ENCODE measurements at places on chromosomes 4 and X.
A peak's percentile ranks its signal among the peaks of the same experiment; 100 is the strongest.

DNA sequence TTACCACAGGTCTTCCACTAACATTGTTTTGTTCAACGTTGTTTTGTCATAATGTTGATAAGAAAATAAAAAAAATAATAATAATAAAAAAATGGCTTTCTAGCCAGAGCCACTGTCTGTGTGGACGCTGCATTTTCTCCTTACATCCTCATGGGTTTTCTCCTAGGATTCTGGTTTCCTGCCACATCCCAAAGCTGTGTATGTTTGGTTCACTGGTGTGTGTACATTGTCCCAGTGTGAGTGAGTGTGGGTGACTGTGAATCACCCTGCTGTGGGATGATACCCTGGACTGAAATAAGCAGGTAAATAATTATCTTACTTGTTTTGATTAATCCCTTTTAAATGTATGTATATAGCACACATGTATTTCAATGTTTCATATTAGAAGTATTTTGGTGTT lies 2154.4 kb upstream of the AGA start:
- DNase-seq, result no peak

GRCh38 chr4:140025470-140025869 lies 128.5 kb downstream of the MAML3 start:
- no peak for DNase-seq

DNA sequence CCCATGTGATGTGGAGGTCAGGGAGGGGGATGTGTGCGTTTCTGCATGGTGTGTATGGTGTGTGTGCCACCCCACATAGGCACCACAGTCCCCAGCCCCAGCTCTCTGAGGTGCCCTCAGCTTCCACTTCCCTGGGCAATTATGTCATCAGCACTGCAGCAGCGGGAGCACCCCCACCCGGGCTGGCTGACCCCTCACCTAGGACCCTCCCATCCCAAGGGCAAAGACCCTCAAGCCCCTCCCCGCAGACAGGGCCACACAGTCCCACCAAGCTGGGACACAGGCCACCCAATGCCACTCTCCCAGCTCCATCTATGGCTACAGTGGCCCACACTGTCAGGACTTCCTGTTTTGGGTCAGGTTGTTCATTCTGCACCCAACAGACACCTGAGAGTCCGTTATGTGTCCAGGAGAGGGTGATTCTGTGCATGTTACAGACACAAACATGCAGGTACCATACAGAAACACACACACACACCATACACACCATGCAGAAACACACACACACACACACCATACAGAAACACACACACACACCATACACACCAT lies 75.2 kb downstream of the JAKMIP1 start:
- DNase-seq, result no peak

DNA sequence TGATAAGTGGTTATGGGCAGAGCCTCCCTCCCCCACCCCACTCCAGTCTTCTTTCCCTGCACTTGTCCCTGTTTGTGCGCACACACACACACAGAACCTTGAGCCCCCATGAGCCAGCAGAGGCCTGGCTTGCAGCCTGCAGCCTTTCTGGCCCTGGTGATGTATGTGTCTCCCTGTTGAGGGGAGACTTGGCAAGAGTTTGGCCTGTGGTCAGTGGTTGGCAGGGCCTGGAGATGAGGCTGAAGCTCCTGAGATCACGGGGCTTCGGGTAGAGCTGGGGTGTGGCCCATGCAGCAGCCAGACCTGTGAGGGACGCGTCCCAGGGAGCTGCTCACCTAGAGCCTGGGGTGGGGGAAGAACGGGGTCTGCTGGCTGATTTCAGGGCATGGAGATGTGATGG lies 2.3 kb downstream of the GPR173 start:
- no peak for DNase-seq

- DNase-seq, result no peak
Measured at GRCh38 chr4:86837691-86838503, 11.3 kb downstream of the SLC10A6 start.

DNA sequence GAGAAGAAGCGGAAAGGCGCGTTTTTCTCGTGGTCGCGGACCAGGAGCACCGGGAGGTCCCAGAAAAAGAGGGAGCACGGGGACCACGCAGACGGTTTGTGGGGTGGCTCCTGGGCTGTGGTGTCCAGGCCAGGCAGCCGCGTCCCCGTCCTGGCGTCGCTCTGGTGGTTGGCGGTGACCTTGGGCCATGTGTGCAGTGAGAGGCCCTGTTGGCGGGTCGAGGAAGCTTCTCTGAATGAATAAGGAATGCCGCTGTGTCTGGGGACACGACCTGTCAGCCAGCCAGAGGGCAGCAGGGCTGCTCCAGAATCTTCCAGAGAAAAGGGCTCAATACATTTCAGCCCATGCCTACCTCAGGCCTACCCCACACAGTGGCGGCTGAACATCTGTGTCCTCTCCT lies 24.3 kb upstream of the HGFAC start:
- DNase-seq, result no peak

DNA sequence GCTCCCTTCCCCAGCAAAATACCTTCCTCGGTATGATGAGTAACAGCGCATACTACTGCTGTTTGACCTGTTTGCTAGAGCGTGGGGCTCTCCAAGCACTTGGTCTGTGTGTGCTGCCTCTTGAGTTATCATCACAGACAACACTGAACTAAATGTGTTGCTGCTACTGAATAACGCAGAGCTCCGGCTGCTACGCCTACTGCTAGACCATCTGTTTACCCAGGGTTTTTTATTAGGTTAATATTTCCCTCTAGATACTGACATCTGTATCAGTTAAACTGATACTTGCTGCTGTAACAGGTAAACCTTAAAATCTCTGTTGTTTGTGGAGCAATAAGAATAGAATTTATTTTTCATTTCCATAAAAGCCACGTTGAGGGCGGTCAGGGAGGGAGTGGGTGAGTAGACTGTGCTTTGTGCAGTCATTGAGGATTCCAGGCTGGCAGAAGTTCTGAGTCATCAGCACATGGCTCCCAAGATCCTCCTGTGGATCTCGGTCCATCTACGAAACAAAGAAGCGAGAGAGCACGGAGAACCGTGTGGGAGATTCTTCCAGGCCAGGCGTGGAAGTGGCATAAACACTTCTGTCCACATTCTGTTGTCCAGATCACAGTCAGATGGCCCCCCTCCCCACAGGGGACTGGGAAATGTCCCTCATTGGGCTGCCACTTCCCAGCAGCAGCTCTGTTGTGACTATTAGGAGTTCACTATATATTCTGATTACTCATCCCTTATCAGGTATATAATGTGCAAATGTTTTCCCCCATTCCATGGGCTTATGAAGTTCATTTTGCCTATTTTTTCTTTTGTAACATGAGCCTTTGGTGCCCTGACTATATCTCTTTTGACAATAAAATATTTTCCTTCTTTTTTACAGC lies 14.1 kb downstream of the GRK4 start:
- no peak for DNase-seq

GRCh38 chr4:121299367-121299766 lies 81.5 kb downstream of the QRFPR start:
- DNase-seq, result no peak

DNA sequence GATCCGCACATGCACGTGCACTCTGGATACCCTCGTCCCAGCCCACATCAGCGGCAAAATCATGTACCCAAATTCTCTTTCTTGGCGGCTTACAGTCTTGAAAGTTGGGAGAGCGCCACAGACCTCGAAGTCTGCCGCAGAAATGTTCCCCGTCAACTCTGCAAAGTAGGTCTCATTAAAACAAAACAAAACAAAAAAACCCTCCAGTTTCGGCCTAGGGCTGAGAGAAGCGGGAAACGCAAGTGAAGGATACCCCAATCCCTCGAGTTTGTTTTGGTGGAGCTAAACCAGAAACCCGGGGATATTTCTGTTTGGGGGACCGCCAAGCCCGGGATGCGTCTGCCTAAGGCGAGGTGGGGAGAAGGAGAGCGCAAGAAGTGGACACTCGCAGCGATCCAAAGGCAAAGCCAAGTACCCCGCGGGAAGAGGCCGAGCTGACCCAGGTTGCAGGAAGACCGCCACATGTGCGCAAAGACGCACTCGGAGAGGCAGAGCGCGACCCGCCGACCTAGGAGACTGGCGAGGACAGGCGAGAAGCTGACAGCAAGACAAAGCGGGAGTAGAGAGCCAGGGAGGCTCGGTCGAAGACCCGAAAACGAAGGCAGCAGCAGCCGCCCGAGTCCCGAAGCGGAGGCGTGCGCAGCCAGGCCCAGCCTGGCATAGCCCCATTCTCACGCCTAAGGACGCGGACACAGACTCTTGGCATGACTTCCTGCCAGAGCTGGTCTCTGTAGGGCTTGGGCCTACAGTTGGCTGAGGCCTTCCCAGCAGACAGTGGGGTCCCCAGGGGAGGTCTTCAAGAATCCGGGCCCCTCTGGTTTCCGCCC lies 49.6 kb upstream of the BCOR start:
- no peak for DNase-seq

GRCh38 chr4:41360214-41360920 lies 103.6 kb downstream of the UCHL1 start:
- no peak for DNase-seq

DNA sequence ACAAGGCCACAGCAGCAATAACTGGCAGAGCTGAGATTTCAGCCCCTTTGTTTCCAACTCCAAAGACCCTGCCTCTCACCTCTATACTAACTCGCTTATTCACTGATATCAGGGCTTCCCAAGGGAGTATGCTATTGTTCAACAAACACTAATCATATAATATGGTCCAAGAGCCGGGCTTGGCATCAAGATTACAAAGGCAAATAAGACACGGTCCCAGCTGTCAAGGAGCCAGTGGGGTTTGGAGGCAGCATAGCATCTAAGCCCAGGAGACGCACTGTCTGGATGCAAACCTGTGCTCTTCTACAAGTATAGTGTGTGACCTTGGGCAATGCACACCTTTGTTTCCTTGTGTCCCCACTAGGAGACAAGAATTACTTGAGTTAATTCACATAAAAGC lies 28.7 kb downstream of the PAPSS1 start:
- no peak for DNase-seq

DNA sequence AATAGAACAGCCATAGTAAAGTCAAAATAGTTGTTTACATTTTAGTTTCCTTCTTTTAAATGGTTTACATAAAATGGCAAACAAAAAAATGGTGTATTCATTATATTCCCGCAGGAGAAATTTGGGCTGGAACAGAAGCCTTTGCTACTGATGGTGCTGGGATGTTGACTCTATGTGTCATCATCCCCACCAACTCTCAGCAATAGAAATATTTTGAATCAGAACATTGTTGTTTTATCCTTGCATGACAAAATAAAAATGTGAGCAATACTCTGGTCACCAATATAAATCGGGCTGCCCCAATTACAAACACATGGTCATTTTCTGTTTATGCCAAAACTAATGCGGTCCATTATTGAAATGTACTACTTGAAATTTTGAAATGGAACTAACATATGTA lies 1131.6 kb upstream of the PCDH7 start:
- DNase-seq, result no peak

- peak; percentile 6 for DNase-seq
Measured at GRCh38 chr4:1080961-1081688, 32.2 kb downstream of the RNF212 start.

DNA sequence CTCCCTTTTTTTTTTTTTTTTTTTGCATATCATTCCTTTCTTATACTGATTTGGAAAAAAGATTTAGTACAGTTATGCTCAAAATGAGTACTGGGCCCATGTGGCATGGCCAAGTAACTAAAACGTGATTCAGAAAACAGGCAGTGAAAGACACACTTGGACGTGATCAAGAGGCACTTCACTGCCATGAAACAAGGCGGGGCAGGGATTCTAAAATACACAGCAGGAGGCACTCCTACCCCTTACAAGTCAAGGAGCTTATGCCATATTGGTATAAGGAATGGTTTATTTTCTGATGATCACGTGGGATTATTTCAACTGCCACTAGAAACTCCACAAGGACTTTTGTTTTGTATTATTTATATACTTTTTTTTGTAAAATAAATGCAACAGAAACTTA lies 72.0 kb downstream of the CHST7 start:
- DNase-seq, result no peak

DNA sequence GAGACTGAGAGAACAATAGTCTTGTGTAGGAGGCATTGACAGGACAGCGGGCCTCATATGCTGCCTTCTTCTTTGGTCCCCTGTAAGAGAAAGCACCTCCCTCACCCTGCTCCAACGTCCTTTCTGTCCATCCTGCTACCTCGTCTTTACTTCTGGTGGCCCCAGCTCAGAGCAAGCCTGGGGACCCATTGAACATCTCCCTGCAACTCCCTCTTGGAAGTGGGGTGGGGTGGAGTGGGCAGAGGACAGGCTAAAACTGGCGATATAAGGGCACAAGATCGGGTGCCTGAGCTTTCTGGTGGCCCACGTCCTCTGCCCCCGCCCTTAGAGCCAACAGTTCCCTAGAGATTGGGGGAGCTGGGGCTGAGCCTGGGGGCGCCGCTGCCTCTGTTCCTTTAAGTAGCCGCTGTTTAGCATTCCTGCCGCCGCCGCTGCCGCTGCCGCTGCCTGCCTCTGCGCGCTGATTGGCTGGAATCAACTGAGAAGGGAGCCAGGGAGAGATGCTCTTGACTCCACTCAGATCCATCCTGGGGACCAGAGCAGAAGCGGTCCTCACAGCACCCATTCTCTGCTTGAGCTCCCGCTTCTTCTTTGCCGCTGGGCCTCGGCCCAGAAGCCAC lies at the start of gene DLG3:
Gene DLG3, plus strand, starts transcription at position 510 of the 620 bp plus-strand sequence. CDS start 367 bp downstream, outside the sequence.
- DNase-seq, result peak; percentile 31

DNA sequence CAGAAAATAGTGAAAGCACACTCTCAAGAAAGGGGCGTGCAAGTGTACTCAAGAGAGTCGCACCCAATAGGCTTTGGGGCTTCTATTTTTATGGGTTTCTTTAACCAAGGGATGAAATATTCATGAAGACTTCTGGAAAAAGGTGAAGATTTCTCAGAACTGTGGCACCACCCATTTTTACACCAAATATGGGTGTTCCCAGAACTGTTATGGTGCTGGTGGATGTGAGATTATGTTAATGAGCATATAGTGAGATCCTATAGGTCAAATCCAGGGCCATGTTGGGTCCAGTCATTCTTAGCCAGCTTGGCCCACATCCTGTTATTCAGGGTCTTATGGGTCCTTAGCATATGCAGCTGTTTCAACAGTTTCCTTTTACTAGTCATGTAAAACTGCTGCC lies 61.0 kb upstream of the SMIM10 start:
- no peak for DNase-seq

DNA sequence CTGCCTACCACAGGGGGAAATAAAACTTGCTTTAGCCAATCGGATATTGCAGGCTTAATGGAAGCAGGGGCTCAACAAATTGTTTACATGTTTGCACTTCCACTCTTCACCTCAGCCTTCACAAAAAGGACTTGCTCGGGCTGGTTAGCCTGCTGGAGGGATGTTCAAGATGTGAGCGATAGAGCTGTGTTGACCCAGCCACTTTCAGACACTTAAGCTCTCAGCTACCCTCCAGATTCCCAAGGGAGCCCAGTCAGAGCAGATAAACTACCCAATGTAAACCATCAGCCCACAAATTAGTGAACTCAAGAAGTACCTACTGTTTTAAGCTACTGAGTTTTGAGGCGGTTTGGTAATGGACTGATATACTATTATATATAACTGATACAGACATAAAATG lies 508.4 kb upstream of the FTHL17 start:
- DNase-seq, result no peak

DNA sequence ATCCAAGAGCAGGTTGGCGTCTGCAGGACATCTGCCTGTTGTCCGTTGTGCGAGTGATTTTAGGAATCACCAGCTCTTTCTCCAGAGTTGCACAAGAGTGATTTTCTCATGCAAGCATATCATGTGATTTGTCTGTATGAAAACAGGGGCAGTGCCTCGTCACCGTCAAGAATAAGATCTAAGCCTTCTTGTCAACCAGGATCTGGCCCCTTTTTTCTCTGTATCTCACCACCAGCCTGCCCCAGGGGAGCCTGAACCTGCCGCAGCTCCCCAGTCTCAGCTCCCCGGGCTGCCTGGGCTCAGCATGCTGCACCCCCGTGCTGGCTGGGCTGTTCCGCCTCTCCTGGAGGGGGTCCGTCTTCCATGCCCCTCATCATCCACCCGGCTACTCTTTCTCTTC lies 90.5 kb downstream of the STOX2 start:
- DNase-seq, result no peak

Data from CD4-positive, alpha-beta T cell treated with Interferon gamma for 1 hour (primary cell).